ENCODE measurements at places on chromosomes 13 and 19.
A peak's percentile ranks its signal among the peaks of the same experiment; 100 is the strongest.

GRCh38 chr13:31610270-31610998 lies 128.9 kb upstream of the RXFP2 start:
- no peak for DNase-seq

- DNase-seq = no peak
Observed at GRCh38 chr13:106373304-106373988, 162.0 kb downstream of the EFNB2 start.

DNA sequence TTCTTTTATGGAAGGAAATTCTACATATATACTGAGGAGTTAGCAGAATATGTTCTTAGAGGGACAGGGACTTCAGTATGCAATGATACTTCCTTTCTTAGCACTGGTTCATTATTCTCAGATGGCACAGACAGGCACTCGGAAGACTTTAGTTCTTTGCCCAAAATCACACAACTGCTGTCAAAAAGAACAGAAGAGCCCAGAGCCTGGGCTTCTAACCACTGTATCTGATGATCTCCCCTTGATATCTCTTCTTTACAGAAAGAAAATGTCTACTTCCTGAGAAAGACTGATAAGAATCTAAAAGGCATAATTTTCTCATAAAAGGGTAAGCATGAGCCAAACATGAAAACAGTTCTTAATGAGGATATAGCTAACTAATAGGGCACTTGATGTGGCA lies 2034.2 kb upstream of the PRR20A start:
- no peak for DNase-seq

GRCh38 chr13:93309886-93310523 lies 83.4 kb downstream of the GPC6 start:
- no peak for DNase-seq

DNA sequence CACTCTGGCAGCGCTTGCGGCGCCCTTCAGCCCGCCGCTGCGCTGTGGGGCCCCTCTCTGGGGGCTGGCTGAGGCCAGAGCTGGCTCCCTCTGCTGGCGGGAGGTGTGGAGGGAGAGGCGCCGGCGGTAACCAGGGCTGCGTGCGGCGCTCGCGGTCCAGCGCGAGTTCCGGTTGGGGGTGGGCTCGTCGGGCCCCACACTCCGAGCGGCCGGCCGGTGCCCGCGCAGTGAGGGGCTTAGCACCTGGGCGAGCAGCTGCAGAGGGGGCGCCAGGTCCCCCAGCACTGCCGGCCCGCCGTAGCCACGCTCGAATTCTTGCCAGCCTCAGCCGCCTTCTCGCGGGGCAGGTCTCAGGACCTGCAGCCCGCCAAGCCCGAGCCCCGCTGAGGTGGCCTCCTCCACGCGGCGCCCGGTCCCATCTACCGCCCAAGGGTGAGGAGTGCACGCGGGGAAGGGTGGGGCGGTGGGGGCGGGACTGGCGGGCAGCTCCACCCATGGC lies 879.0 kb upstream of the SLITRK5 start:
- no peak for DNase-seq

- no peak for DNase-seq
Observed at GRCh38 chr13:44969551-44970484, 19.5 kb downstream of the NUFIP1 start.

DNA sequence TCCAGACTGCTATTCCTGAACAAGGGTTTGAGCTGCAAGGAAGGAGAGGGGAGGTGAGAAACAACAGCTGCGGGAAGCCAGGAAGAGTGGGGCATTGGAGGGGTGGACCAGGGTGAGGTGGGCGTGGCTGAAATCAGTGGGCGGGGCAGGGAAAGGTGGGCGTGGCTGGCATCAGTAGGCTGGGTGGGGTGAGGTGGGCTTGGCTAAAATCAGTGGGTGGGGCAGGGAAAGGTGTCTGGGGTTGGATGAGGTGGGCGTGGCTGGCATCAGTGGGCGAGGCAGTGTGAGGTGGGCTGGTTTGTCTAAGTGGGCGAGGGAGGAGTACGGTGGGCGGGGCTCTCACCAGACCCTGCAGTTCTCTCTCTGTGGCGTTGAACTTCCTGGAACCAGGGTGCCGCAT lies 87.6 kb downstream of the MUC16 start:
- DNase-seq = no peak

- no peak for DNase-seq
Observed at GRCh38 chr13:53100394-53101063, 71.9 kb downstream of the OLFM4 start.

GRCh38 chr19:9627856-9628255 lies 6.8 kb upstream of the ZNF561 start:
- DNase-seq = no peak

DNA sequence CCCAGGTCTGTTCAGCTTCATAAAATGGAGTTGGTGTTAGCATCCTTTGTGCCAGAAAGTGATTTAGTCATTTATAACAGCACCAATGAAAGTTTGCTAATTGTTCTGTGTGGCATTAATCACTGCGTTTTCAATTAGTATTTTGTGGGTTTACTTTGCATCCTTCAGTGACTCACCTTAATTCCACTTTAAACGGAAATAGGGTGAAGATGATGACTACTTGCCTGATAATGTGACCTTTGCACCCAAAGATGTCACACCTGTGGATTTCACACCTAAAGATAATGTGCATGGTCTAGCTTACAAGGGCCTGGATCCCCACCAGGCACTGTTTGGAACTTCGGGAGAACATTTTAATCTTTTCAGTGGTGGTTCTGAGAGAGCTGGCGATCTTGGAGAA lies 15.0 kb downstream of the GPATCH1 start:
- no peak for DNase-seq

GRCh38 chr13:99355267-99356011 lies 48.2 kb upstream of the GPR183 start:
- no peak for DNase-seq

GRCh38 chr13:41548031-41548430 lies 90.7 kb downstream of the RGCC start:
- DNase-seq = no peak

DNA sequence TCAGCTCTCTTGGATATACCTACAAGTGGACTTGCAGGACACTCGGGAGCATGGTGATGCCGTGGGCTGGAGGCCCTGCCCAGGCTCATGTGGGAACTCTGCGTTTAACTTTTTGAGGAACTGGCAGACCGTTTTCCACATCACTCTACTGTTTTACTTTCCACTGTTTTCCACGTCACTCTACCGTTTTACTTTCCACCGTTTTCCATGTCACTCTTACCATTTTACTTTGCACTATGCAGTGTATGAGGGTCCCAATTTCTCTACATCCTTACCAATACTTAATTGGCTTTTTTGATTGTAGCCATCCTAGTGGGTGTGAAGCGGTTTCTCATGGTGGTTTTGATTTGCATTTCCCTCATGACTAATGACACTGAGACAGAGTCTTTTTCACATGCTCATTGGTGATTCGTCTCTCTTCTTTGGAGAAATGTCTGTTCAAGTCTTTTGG lies 40.5 kb downstream of the GATAD2A start:
- no peak for DNase-seq

DNA sequence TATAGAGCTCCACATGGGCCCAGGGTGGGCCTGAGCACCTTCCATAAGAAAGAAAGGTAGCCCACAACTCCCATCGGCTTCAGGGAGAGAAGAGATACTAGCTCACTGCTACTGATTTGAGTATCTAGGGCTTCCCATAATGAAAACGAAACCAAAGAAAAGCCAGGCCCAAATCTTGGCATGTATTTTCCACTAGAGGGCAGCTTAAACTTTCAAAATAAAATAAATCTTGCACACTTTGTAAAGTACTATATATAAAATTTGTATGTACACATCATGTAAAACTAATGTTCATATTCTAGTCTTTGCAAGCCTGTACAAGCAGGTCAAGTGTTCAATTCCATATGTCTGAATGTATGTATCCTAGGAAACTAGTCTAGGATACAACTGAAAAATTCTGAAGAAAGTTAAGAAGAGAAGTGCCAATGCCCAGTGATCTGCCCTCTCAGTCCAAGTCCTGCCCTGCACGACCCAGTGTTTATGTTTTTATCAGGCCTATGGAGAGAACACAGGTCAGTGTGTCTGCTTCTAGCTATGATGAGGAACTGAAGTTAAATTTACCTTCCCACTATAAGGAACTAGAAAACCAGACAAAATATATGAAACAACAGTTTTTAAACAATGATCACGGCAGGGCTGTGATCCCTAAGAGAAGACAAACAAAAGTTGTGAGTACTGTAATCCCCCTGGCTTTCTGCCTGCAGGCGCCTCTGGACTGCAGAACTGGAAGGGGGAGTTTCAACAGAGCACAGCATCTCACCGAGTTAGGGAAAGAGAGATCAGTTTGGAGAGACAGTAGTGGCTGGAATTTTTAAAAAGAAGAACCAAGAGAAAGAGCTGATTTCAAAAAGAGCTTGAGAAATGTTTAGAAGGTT lies 475.7 kb downstream of the UQCRFS1 start:
- no peak for DNase-seq

- DNase-seq = no peak
Observed at GRCh38 chr19:55319785-55320184, 5.4 kb downstream of the TMEM150B start.

DNA sequence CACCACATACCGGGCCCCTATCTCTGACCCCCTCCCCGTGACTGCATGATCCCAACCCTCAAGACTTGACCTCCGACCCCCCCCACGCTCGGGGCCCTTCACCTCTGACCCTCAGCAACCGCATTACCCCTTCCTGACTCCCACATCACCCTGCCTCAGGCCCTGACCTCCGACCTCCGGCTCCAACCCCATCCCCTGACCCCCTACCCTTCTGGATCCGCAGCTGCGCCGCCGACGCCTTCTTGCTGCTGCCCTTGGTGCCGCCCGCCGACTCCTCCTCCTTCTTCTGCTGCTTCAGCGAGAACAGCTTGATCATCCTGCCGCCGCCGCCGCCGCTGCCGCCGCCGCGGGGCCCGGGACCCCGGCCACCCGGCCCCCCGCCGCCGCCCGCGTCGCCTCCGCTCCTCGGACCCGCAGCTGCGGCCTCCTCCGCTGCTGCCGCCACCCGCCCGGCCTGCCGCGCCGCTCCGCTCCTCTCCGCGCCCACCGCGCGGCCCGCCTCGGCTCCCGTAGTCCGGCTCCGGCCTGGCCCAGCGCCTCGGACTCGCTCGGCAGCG lies at the start of gene UBE2M:
Gene UBE2M, minus strand, starts transcription at position 546 of the 557 bp plus-strand sequence. Its CDS starts 230 bp downstream, at position 316.
- DNase-seq = peak; percentile 60

GRCh38 chr19:35120492-35120891 lies 4.9 kb downstream of the FXYD3 start:
- DNase-seq = no peak

DNA sequence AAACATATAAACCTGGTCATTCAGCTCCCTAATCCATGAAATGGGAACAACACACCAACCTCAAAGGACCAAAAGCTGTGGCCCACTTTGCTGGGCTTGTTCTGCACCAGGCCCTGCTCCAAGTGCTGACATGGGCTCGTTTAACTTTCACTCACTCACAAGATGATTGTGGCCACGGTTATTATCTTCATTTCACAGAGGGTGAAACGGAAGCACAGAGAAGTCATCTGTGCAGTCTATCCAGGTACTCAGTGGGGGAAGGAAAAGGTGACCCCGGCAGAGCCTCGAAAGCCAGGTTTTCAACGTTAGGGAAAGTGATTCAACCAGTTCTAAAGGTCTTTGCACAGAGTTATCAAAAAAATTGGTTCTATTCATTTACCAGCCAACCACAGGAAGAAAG lies 68.0 kb downstream of the CRYL1 start:
- no peak for DNase-seq

DNA sequence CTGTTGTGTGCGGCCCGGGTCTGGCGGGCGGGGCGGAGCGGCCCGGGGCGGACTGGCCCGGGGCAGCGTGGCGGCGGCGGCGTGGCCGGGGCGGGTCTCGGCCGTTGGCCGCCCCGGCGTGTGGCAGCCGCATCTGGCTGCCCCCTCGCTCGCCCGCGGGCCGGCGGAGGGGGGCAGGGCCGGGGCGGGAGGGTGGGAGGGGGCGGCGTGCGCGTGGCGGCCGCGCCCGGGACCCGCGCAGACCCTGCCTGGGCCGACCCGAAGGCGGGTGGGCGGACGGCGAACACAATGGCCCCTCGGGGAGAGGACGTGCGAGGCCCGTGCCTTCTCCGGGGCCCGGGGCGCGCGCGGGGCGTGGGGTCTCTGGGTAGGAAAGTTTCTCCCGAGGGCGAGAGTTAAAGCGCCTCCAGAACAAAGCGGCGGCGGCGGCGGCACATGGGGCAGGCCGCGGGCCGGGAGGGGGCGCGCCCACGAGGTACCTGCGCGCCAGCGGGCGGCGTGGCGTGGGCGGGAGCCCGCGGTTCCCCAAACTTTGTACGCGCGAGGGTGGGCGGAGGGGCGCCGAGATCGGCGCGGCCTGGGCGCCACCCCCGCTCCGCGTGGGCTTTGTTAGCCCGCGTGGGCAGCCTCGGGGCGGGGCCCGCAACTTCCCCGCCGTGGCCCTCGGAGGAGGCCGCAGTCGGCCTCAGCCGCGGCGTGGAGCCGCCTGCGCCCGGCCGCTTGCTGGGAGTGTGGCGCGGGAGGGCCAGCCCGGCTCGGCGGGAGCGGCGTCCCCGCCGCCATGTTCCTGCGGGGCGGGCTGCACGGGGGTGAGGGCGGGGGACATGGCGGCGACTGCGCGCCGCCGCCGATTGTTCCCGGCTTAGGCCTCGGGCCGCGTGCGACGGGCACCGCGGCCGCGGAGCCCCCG lies 764 bp downstream of the MIR17HG start:
- DNase-seq = peak; percentile 54

- no peak for DNase-seq
Observed at GRCh38 chr13:63737418-63737817, 2321.8 kb upstream of the PCDH20 start.

DNA sequence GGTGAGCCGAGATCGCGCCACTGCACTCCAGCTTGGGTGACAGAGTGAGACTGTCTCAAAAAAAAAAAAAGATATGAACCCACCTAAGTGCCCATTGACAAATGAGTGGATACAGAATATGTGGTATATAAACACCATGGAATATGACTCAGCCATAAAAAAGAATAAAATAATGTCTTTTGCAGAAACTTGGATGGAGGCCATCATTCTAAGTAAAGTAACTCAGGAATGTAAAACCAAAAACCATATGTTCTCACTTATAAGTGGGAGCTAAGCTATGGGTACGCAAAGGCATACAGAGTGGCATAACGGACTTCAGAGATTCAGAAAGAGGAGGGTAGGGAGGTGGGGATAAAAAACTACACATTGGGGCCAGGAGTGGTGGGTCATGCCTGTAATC lies 29.5 kb downstream of the PLA2G4C start:
- no peak for DNase-seq

- DNase-seq = no peak
Observed at GRCh38 chr19:16202320-16203255, 4.9 kb downstream of the AP1M1 start.

- no peak for DNase-seq
Observed at GRCh38 chr13:78102741-78103140, 184.1 kb upstream of the EDNRB start.

DNA sequence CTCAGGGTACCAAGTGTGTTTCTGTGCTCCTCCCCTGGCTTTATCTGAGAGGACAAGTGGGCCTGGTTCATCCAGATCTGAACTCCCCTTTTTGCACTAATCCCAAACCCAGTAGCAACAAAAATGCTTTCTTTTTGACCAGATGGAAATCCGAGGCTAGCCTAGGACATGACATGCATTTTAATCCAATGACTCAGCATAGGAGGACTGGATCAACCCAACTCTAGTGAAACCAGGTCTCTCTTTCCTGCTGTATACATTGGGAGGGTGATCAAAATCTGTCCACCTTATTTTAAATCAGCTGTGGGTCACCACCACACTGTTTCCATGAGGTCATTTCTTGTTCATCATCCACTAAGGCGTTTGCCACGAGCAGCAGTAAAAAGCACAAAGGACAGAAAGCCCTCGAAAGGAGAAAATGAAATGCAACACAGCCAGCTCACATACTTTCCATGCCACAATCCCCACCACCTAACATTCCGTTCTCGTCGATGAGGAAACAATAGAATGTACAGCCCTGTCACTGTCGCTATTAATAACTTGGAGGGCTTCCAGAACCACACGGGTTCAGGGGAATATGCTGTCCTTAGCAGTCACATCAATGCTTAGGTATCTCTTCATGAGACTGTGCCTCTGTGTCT lies 543.0 kb downstream of the IRS2 start:
- DNase-seq = no peak

Data from effector CD4-positive, alpha-beta T cell (primary cell).